ENCODE measurements at places on chromosomes 1 and 21.

DNA sequence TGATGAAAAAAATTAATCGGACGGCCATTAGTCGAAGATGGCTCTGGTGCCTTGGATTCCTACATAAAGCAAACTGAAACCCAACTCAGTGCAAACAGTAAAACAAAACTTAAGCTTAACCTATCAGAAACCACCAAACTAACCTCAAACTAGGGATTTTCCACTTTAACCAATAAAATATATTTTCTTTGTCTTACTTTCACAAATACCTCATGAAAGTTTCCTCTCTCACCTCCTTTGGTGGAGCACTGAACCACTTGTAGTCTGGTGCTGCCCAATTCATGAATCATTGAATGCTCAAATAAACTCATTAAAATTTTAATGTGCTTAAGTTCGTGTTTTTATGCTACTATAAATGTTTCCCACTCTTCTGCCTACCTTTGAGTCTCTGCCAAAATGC, 7.0 kb downstream of the ADORA3 start:
- no peak for ATAC-seq

DNA sequence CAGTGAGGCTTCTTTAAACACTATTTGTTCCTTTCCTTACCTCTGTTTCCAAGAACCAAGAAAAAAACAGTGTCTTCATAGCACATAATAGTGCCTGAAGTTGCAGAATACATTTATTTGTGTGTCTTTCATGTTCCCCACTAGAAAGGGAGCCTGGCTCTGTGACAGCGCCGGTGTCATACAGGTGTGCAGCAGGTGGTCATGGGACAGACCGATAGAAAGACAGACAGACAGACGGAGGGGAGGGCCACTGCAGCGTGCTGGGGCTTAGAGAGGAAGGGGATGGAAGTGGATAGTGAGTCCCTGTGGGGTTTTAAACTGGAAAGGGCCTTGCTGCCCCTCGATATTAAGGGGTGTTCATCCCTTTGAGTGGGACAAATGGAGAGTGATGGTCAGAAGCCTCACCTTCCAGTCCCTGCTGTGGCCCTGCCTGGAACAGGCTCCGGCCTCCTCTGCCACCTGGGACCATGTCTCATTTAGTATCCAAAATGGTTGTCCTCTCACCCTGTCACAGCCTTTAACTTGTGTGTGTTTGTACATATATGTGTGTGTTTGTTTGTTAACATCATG, 152.9 kb downstream of the PGBD5 start:
- ATAC-seq, result no peak

GRCh38 chr1:220681220-220681880, 8.8 kb upstream of the C1orf115 start:
- no peak for ATAC-seq

- no peak for ATAC-seq
Observed at GRCh38 chr1:200374569-200375295, 35.1 kb downstream of the ZNF281 start.

GRCh38 chr1:115976921-115977498, 697 bp downstream of the SLC22A15 start:
- ATAC-seq, result peak; percentile 26

GRCh38 chr1:206904423-206905142, 7.3 kb downstream of the IL24 start:
- no peak for ATAC-seq

- ATAC-seq, result peak; percentile 75
Observed at GRCh38 chr1:21284206-21285054, 5.8 kb downstream of the ECE1 start.

- ATAC-seq, result no peak
Observed at GRCh38 chr1:83497563-83497962, 501.4 kb downstream of the TTLL7 start.
